G401 (cell line): ENCODE measurements at places on chromosomes 2 and 18. TPM values are rescaled to one million over a fixed set of nuclear protein-coding genes. Genes with fewer than 3 reads are reported as not detected.

CRYGD gene
- total RNA-seq, result not detected in 2 replicates

NEU2 gene
- total RNA-seq, result not detected in 2 replicates

FTCDNL1 gene
- total RNA-seq, result 0.10 TPM in 1 of 2 replicates, not detected in the other

GRCh38 chr2:238875471-238876231, 27.8 kb downstream of the TWIST2 start:
- DNase-seq, result no peak

- DNase-seq, result no peak
These were observed 127.8 kb downstream of the LNPK start for GRCh38 chr2:175874291-175874690.

GRCh38 chr2:66433945-66434678, 813 bp upstream of the MEIS1 start:
- DNase-seq, result peak; percentile 70

GRCh38 chr2:100756704-100757103, 63.2 kb upstream of the NPAS2 start:
- no peak for DNase-seq

DNA sequence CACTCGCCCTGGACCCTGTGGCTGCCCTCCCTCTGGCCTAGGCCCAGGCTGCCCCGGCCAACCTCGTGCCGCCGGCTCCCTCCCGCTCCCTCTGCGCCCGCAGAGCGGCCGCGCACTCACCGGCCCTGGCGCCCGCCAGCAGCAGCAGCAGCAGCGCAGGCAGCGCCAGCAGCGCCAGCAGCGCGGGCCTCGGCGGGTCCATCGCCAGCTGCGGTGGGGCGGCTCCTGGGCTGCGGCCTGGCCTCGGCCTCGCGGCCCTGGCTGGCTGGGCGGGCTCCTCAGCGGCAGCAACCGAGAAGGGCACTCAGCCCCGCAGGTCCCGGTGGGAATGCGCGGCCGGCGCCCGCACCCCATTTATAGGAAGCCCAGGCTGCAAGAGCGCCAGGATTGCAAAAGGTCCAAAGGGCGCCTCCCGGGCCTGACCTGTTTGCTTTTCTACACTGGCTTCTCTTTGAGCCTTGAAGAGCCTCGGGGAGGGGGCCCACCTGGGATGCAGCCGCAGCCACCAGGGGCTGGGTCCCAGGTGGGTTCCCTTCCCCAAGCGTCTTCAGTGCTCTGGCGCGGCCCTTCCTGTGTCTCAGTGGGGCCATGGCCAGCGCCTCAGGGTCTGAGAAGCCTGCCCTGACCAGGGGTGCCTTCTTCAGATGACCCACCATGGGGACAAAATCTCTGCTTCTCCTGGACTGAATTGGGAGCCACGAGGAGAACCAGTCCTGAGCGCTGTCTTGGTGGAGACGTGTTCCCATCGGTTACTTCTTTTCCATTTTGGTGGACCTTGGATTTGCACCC, at the start of gene APOB:
TSS of gene APOB (minus strand) at position 330 of the 789 bp plus-strand sequence. CDS start at position 202, 128 bp downstream.
- DNase-seq, result no peak

GRCh38 chr2:172153156-172153555, 50.5 kb upstream of the DLX2 start:
- no peak for DNase-seq

GRCh38 chr2:172348555-172349288, 78.7 kb upstream of the ITGA6 start:
- no peak for DNase-seq

DNA sequence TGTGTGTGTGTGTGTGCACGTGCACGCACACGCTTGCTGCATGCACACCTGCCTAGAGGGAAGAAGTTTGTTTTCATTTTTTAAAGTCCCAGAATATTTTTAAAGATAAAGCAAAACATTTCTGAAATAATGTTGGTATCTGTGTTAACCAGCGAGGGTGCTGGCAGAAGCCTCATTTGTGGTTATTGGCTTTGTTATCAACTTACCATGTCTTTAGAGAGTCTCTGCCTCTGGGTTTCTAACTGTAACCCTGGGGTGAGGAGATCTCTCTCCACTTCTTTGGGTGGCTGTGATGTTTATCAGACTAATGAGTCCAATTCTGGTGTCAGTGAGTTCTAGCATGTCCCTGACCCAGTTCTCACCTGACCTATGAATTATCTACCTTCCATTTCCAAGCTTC, 927.6 kb upstream of the FANCL start:
- DNase-seq, result no peak

DNA sequence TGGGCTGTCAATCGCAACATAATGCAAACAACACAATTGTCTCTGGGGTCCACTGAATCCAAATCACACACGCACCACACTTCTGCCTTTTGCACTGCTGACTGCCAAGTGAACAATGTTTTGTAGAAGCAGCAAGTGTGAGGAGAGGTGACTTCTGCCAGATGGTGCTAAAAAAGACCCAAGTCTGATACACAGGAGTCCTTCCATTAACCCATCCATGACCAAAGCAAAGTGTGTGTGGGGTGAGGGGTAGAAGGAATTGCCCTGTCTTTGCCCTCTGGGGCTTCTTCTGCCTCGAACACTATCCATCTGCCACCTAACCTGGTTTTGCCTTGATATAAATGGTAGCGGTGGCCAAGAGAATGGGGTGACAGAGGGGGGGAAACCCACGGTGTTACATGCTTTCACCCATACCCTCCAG, 50.0 kb downstream of the C2orf42 start:
- peak; percentile 64 for DNase-seq

- peak; percentile 71 for DNase-seq
These were observed 352.4 kb downstream of the SOCS6 start for GRCh38 chr18:70641156-70641775.

GRCh38 chr18:47944972-47945852, 14.8 kb upstream of the SMAD2 start:
- no peak for DNase-seq

- DNase-seq, result no peak
These were observed 43.5 kb downstream of the MFSD6 start for GRCh38 chr2:190451561-190452176.
